ENCODE measurements at places on chromosomes 11 and 22. TPM values are rescaled to one million over a fixed set of nuclear protein-coding genes. Genes with fewer than 3 reads are reported as not detected.

- no peak for DNase-seq
These were observed 41.1 kb downstream of the DIXDC1 start for GRCh38 chr11:111978028-111978771.

- no peak for DNase-seq
These were observed 1.6 kb downstream of the NCAM1 start for GRCh38 chr11:112962579-112963367.

DNA sequence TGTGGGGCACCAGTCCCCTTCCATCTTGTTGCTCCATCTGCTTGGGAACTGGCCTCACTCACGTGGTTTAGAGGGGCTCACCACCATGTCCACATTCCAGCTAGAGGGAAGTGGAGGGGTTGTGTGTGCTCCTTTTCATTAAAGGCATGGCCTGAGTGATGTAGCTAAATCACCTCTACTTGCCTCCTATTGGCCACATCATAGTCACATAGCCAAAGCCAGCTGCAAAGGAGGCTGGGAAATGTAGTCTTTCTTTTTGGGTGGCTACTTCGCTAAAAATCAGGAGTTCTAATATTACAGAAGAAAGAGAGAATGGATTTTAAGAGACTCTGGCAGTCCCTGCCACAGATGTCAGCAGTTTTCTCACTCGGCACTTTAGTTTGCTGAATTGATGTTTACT is 63.0 kb upstream of the ALX4 start:
- DNase-seq, result no peak

- DNase-seq, result no peak
These were observed 318.1 kb upstream of the CTSC start for GRCh38 chr11:88655656-88656055.

DNA sequence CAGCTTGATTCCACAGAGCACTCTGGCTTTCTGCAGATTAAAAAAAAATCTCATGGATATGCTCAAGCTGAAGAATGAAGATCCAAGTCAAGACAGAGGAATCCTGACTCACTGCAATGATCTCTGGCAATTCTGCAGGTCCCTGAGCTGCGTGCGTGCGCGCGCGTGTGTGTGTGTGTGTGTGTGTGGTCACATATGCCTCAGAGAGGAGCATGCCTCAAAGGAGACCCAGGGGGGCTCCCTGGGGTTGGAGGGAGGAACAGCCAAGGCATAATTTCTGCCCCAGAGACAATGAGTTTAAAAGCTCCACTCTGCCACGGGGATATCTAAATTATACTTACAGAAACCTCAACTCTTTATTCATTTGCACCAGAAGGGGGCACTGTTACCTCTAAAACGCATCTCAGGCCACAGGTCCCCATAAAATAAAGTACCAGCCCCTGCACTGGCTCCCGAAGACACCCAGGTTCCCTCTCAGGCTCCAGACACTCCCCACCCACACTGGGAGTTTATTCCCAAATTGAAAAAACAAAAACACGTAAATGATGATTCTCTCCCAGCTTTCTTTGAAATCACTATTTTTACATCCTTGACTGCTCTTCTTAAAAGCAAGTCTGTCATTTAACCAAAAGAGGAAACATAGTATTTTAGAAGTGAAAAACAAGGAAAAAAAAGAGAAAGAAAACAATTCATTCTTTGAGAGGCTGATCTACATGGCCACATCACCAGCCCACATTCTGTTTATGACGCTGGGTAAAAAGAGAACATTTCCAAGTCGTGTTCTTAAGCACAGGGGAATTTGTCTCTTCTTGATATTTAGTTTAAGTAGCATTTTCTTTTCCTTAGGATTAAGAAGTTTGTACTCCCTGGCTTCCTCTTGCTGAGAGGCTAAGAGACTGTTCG is 401.0 kb downstream of the LARGE1 start:
- DNase-seq, result peak; percentile 84

- DNase-seq, result peak; percentile 75
These were observed 682 bp downstream of the PGAP2 start for GRCh38 chr11:3808861-3809623.

- DNase-seq, result no peak
These were observed 2.7 kb upstream of the PLA2G3 start for GRCh38 chr22:31143038-31143437.

- DNase-seq, result no peak
These were observed 207.7 kb downstream of the KCNA4 start for GRCh38 chr11:29809121-29809520.

- DNase-seq, result no peak
These were observed 96.4 kb upstream of the PARVA start for GRCh38 chr11:12280838-12281565.

DNA sequence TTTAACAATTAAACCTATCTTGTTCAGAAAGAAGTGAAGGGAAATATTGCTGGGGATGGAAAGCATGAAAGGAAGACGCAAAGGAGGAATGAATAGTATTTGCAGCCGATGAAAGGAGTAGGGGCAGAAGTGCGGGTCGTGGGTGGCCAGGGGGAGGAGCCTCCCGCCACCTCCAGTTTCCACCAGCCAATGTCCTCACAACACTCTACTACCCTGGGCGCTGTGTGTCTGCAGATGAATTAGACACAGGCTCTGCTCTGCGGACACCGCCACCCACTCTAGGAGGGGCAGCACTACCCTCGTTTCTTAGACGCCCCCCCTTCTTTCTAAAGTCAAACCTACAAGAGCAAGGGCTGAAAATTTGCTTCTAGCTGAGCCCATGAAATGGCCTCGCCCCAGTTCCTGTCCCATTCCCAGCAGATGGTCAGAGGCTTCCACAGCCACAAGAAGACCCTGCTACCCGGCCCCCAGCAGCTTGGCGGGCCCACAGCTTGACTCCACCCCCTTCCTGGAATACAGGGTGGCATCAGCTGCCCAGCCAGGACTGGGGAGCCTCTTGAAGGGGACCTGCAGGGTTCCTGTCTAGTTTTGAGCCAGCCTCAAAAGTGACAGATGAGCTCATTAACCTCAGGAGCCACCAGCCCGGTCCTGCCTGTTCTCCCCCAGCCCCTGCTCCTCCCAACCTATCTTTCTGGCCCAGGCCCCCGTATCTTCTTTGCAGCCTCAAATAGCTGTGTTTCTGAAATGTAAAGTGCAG is 268.1 kb downstream of the BUD13 start:
- DNase-seq, result no peak

- DNase-seq, result no peak
These were observed 2.2 kb upstream of the VWCE start for GRCh38 chr11:61297341-61297740.

DNA sequence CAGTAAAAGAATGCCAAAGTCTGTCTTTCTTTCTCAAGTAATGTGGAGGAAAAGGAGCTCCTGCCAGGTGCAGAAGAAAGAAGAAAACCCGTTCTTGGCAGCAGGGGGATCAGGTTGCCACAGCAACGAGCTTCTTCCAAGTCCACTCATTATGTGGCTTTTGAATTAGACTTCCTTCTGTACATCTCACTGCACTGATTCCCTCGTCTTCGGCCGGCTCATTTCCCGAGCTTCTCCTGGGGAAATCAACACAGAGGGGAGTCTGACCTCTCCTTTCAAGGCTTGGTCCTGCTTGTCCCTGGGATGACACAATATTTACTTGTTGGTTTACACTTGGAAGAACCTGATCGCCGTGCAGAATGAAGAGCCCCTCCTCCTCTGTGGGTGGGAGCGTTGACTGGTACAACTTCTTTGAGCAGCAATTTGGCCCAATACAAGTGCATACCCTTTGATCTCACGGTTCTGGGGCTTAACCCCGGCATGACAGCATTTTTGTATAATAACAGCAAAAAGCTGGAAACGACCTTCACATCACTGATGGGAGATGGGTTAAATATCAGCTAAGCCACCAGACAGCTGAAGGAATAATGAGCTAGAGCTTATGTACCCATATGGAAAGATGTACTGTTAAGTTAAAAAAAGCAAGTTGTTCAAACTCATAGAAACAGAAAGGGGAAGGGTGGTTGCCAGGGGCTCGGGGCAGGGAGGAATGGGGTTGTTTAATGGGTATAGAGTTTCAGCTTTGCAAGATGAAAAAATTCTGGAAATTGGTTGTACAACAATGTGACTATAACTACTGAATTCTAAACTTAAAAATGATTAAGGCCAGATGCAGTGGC is 35.4 kb downstream of the MCHR1 start:
- DNase-seq, result no peak

GRCh38 chr11:11366793-11367192 is 13.7 kb upstream of the CSNK2A3 start:
- no peak for DNase-seq

- no peak for DNase-seq
These were observed 41.7 kb downstream of the RIBC2 start for GRCh38 chr22:45455212-45455611.

- DNase-seq, result no peak
These were observed 522.4 kb downstream of the TBC1D22A start for GRCh38 chr22:47284822-47285221.

- no peak for DNase-seq
These were observed 3.3 kb downstream of the SIDT2 start for GRCh38 chr11:117181586-117182550.

DNA sequence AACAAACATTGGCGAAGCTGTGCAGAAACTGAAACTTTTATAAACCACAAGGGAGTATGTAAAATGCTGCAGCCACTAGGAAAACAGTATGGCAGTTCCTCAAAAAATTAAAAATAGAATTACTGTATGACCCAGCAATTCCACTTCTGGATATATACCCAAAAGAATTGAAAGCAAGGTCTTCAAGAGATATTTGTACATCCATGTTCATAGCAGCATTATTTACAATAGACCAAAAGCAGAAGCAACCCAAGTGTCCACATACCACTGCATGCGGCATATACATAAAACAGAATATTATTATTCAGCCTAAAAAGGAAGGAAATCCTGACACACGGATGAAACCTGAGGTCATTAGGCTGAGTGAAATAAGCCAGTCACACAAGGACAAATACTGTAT is 85.8 kb downstream of the RELT start:
- no peak for DNase-seq

MPZL2 gene
- total RNA-seq, result not detected

GLB1L3 gene
- total RNA-seq, result not detected

MMP3 gene
- total RNA-seq, result not detected

CD82 gene
- total RNA-seq, result 3.4 TPM

HORMAD2 gene
- not detected for total RNA-seq

CALCA gene
- not detected for total RNA-seq

MMP1 gene
- total RNA-seq, result not detected

GLYAT gene
- not detected for total RNA-seq

OR56B1 gene
- total RNA-seq, result not detected
